Astrocyte of the cerebellum (primary cell): ENCODE measurements at places on chromosomes 1 and 21.

DNA sequence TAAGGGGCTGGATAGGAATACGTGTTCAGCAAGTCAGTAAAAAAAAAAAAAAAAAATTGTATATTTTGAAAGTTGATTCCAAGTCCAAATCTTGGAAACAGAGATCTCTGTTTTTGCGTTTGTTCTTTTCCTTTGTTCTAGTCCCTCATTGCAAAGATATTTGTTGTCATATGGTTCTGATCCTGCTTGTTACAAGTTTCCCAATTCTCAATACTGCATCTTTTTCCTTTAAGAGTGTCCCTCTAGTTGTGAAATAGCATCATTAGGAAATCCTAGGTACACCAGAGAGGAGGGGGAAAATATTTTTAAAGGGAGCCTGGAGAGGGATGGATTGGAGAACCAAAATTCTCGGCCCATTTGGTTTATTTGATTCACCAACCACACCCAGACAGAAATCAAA is 152.2 kb upstream of the C1orf105 start:
- DNase-seq = no peak

DNA sequence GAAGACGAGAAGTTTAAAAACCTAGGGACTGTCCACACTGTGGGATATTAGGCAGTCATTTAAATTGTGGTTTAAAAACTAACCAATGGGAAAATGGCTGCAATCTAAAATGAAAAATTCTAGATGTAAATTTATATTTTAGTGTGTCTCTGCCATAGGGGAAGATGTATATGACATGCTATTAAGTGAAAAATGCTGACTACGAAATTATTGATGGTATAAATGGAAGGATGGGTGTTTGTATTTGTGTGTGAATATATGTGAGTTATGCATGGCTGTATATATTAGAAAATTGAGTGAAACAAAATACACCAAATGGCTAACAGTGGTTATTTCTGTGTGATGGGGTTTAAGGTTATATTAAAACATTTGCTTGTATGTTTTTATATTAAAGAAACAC is 260.7 kb downstream of the AJAP1 start:
- no peak for DNase-seq

DNA sequence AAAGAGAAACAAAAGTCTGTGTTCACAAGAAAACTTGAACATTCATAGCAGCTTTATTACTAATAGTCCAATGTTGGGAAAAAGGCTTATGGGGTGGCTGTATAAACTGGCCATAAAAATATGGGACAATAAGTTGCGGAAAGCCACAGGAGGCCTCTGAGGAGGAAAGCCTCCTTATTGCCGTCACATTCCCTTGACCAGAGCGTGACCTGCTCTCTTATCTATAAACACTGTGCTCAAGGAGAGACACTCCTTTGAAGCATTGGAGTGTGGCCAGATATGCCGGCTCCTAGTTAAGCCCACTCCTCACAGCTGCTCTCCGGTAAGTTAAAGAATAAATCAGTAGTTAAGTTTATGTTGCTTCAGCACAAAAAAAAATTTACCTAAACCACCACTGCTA is 19.7 kb downstream of the OR6Y1 start:
- DNase-seq = no peak

DNA sequence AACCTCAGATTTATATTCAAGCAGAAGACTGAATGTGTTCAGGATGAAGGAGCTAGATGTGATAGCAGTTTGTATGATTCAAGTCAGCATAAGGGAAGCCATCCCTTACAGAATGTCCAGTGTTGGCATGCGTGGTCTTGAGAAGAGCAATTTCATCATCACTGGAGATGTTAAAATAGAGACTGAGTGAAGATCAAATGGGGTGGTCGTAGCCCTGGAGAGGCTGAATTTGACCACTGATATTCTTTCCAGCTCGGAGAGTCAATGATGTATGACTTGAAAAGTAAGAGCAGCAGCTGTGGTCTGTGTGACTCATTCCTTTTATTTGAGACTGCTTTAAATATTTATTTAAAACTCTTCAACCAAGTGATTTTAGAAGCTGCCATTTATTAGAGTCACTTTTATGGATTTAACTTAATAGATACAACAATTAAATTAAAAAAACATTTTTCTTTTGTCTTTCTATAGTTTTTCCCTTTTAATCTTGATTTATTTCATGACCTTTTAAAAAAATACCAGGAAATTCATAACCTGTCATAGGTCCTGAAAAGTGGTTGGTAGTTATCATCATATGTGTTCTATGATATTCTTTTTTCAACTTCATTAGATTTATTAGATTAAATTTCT is 15.5 kb downstream of the FMN2 start:
- DNase-seq = peak; percentile 85

GRCh38 chr1:193325771-193326170 is 139.4 kb upstream of the B3GALT2 start:
- no peak for DNase-seq

DNA sequence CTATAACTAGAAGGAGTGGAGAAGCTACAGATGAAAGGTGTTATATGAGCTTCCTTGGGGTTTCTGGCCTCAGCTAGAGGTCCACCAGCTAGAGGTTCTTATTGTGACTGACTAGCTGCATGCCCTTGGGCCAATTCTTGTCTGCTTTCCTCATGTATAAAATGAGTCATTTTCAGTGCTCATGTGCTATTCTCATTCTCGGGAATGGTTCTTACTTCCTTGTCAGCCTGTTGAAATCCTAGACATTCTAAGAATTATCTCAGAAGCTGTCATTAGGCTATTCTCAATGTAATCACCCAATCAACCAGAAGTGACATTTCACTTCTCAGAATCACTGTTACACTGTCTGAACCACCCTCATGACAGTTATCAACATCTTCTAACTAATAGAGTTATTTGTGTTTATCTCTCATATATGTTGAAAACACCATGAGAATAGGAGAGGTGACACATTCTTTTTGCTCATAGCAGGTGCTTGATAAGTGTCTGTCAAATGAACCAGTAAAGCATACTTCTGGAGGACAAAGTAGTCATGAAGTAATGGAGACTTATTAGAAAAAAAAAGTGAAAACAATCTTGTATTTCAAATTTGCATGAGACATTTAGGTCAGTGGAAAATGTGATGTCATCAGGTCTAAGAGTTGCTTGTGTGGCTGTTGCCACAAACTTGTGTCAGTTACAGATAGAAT is 122.8 kb upstream of the IVNS1ABP start:
- DNase-seq = no peak

DNA sequence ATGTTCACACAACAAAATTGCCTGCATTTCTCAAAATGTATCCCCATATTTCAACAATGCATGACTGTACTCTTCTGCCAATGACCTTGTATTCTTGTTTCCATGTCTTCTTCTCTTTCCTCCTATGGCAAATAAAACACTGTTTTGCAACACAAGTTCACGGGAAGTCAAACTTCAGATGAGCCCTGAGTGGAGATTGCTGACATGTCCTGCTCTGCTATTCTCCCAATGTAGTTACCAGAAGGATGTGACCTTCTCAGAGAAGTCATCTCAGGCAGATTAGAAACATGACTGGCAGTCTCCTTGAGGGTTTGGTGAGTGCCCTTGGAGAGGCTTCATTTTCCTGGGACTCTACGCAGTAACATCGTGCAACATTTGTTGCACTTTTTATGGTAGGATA is 15.6 kb downstream of the FCGR2B start:
- no peak for DNase-seq

DNA sequence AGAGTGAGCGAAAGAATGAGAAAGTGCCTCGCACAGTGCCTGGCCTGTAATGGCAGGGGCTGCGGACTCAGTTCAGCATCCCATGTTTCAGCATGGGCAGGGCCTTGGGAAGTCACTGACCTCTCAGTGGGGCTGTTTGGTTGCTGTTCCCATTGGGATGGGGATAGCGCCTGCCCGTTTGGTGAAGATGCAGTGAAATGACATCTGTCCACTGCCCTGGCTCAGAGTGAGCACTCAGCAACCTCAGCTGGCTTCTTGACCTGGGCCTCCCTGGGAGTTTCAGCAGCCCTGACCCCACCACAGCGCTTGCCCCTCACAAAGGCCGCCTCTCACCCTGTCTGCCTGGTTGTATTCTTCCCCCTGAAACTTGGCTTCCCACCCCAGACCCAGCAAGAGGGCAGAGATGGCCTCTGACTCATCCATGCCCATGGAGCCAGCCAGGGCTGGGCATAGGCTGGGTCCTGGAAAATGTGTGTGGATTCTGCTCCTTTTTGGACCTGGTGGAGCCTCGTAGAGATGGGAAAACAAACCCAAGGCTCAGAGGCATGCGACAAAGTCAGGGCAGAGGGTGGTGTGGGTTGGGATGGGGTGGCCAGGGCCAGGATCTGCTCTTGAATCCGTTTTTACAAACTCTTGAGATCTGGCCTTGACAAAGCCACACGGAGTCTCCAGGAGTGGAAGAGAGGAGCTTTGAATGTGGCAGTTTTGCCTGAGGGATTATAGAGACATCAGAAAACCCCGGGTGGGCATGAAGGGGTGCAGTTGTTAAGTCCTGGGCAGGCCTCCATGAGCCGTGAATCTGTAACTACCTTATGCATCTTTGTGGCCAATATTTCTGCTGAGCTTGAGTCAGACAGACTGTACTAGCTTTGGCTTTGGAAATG is 1.2 kb downstream of the XKR8 start:
- DNase-seq = no peak

DNA sequence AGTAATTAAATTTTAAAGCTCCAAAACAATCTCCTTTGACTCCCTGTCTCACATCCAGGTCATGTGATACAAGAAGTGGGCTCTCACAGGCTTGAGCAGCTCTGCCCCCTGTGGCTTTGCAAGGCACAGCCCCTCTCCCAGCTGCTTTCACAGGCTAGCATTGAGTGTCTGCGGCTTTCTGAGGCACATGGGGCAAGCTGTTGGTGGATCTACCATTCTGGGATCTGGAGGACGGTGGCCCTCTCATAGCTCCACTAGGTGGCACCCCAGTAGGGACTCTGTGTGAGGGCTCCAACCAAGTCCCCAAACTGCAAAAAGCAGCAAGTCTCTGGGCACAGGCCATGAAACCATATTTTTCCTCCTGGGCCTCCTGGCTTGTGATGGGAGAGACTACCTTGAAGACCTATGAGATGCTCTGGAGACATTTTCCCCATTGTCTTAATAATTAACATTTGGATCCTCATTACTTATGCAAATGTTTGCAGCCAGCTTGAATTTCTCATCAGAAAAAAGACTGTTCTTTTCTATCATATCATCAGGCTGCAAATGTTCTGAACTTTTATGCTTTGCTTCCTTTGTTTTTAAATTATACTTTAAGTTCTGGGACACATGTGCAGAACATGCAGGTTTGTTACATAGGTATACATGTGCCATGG is 554.1 kb upstream of the OLFM3 start:
- DNase-seq = no peak

GRCh38 chr1:43711049-43711448 is 3.7 kb downstream of the ST3GAL3 start:
- DNase-seq = no peak

DNA sequence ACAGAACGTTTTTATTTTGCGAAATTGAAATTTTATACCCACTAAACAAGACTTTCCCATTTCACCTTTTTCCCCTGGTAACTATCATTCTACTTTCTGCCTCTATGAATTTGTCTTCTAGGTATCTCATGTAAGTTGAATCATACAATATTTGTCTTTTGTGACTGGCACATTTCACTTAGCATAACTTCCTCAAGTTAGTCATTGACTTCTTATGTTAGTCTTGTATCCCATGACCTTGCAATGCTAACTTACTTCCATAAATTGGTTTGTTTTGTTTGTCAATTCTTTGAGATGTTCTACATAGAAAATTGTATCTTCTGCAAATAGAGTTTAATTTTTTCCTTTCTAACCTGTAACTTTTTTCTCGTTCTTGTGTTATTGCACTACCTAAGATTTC is 26.9 kb downstream of the SH3BP5L start:
- no peak for DNase-seq

DNA sequence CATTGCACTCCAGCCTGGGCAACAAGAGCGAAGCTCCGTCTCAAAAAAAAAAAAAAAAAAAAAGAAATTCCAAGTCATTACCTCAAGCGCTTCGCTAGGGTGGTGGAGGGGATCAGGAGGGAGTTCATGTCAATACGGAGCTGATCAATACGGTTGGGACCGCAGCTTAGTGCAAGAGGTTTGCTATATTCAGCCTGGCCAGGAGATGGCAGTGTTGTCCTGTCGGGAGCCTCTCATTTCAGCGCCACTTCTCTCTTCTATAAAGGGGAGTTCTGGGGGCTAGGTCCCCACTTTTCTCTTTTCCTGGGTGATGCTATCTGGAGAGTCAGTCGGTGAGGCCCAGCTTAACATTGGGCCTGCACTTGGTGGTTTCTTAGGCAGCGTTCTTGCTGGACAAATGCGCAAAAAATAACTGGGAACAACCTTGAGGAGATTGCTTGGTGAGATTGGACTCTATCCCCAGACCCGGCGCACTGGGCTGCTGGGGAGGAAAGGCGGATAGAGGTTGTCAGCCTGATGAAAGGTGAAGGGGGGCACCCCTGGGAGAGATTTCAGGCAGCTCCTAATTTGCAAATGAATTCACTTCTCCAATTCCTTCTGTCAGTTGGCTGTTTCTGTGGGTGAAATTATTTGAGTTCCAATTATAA is 40.4 kb downstream of the KIAA0040 start:
- DNase-seq = peak; percentile 16

DNA sequence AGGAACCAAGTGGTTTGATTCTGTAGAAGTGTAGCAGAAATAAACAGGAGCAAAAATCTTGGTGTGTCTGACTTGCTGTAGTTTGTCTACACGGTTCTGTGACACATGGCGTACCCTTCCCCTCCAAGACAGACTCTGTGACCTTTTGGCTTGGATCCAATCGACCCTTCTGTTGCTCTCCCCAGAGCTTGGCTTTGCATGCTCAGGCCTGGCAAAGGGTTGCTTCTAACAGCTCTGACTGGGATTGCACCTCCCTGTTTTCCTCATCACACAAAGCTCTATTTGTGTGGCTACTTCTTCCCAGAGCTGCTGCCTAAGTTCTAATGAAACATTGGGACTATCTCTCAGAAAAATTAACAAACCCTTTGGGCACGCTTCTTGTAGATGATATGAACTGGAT is 24.0 kb downstream of the NGF start:
- no peak for DNase-seq

DNA sequence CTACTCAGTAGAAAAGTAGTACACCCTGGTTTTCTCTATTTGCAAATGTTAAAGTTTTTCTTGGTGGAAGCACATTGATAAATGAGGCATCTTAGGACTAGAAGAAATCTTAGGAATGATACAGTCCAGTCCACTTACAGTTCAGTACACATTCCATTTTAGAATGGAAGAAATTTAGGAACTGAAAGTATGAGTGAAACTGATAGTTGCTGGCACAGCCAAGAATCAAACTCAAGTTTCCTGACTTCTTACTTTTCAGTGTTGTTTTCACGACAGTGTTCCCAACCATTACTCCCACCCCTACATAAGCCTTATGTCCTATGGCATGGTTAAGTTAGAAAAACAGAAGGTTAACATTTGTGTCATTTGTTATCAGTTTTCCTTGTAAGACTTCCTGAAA is 258.5 kb downstream of the BACH1 start:
- no peak for DNase-seq

GRCh38 chr21:28237661-28238060 is 755.0 kb downstream of the LTN1 start:
- DNase-seq = no peak
